ENCODE measurements at places on chromosomes 5 and 9.

- peak; percentile 40 for DNase-seq
Measured at GRCh38 chr5:132388244-132389050, 18.9 kb downstream of the SLC22A5 start.

GRCh38 chr9:7130266-7130820, 372.6 kb downstream of the KDM4C start:
- no peak for DNase-seq

- no peak for DNase-seq
Measured at GRCh38 chr9:15505921-15506320, 4.8 kb downstream of the PSIP1 start.

DNA sequence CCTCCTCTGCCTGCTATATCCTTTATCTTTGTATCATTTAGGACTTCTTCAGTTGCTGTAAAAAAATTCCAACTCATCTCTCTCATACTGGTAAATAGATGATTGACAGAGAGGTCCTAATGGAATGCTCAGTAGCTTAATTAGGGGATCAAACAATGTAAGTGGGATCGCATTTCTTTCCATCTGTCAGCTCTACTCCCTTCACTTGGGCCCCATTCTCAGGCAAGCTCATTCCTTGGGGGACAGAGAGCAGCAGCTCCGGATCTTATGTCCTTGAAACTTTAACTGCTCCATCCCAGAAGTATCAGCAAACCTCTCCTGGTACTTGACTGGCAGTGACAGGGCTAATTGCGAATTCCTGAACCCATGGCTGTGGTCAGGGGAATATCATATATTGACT, 146.7 kb downstream of the YTHDC2 start:
- DNase-seq, result no peak

DNA sequence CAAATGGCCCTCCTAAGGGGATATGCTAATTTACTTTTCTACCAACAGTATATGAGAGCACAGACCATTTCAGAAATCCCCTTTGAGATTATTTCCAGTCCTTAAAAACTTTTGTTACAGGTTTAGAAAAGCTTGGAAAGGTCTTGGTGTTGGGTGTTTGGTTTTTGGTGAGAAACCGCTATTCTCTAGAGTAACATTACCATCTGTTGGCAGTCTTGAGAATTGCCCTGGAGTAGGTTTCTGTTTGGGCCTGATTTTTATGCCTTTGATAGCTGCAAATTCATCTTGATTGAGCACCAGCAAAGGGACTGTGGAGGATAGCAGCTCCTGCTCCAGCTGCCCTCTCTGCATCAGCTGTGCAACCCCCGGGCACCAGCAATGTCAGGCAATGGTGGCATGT, 8.0 kb downstream of the NUDT2 start:
- DNase-seq, result no peak

DNA sequence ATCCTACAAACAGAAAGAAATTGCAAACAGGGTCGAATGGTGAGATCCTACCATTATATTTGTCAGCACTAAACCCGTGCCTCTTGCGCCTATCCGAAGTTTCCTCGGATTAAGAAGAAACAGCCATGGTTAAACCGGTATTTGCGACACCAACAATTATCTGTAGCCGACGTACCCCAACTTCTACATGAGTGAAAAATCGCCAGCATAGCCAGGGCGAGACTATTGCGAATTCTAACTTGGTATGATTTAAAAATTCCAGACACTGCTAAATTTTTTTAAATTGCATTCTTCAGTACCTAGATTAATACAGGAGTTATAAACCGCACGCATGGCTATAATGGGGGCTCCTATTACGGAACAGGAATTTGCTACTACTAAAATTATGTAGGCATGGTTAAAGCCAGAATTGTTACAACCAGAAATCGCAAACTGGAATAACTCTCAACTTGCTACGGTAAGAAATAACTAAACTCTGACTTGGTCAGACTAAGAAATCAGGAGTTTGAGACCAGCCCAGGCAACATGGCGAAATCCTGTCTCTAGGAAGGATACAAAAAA, 25.3 kb upstream of the ANXA2R start:
- DNase-seq, result no peak

GRCh38 chr9:16341177-16341576, 529.3 kb downstream of the BNC2 start:
- no peak for DNase-seq

DNA sequence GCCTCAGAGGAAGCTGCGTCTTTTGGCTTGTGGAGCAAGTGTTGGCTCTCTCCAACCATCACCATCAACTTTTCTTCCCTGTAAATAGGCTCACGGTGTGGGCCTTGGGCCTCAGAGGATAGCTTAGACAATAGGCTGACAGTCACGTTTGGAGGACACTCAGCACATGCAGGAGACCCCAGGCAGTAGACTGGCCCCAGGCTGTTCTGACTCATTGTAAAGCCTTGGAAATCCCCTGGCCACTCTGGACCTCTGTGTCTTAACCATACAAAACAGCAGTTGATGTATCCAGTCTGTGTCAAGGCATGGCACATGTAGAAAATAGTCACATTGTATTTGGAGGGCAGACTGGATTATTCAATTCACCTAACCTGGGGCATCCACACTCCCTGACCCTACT, 18.6 kb downstream of the CD74 start:
- DNase-seq, result no peak

- DNase-seq, result no peak
Measured at GRCh38 chr9:95407524-95407923, 90.0 kb upstream of the FANCC start.

DNA sequence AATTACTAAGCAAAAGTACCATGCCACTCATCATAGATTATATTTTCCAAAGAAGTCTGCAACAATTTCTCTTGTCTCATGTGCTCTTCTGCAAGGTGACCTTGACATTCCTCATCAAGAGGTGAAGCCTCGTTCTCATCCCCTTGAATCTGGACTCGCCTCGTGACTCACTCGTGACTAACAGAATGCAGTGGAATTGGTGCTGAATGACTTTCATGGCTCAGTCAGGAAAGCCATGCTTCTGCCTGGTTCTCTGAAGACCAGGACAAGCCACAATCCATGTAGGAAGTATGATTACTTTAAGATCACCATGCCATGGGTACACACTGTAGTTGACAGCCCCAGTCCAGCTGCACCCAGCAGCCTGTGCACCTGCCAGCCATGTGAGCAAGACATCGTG, 335.8 kb downstream of the GADD45G start:
- no peak for DNase-seq

DNA sequence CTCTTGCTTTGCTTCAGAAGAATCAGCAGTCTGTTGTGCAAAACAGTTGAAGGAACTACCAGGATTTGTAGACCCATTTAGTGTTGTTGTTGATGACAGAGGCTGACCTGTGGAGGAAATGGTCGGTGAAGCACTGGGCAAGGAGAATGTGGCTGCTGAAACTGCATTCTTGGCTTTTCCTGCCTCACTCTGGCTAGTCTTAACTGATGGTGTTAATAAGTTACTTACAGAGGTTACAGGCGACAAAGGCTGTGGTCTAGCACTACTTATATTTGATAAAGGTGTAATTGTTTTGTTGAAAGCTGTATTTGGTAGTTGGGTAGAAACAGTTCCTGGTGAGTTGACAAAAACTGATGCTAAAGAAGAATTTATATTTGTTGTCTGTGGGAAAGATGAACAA, 31.5 kb downstream of the MLANA start:
- no peak for DNase-seq

- DNase-seq, result no peak
Measured at GRCh38 chr5:67263656-67264408, 67.2 kb upstream of the CD180 start.

DNA sequence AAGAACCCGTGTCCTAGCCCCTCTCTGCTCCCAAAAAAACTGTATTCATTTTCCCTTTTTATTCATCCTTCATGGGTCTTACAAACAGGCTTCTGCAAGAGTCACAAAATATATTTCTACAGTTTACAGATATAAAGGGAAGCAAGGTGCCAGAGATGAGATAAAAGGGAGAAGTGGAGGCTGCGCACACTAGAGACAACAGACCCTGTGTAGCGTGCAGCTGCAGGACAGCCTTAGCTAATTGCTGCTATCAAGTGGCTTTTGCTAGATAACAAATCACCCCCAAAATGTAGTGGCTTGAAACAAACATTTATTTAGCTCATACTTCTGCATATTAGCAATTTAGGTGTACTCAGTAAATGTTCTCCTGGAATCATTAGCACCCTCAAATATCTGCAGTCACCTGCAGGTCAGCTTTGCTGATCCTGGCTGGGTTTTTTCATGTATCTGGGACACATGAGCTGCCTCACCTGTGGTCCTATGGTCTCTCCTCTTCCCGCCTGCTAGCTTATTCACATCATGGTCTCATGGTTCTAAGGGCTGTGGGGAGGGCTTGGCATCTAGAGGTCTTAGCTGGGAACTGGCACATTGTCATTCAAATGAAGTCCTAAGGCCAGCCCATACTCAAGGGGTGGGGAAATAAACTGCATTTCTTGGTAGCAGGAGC, 29.4 kb downstream of the ARHGEF37 start:
- no peak for DNase-seq

DNA sequence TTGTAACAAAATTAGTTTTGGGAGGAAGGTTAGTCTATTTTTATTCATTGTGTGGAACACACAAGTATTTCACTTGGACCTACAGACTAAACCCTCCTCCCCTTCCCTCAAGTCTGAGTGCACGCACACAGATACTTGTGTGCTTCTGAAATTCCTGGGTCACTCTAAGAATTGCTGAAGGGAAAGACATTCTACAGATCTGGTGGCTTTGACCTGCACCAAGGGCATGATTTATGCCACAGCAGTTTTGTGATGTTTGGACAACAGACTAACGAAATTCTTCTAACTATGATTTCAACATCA, 150.5 kb downstream of the ARL15 start:
- no peak for DNase-seq

GRCh38 chr5:54848581-54848980, 136.8 kb downstream of the ESM1 start:
- DNase-seq, result no peak

GRCh38 chr9:79371301-79371700, 200.5 kb upstream of the TLE4 start:
- DNase-seq, result no peak

GRCh38 chr9:112333639-112334431, 416 bp upstream of the PTBP3 start:
- peak; percentile 60 for DNase-seq

DNA sequence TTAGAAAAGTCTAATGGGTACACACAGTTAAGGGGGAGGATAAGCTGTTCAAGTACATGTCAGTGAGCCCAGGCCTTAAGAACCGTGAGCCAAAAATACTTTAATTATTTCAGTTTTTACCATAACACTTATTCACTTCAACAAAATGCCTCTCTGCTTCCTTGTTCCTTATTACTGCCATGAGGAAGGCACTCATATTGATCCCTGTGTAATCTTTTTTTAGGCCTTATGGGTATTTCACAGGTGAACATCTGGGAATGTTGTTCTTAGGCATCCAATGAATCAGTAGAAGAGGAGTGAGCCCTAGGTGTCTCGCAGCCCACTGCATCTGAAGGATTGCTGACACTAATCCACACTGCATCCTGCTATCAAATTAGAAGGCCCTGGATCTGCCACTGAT, 13.5 kb upstream of the DMAC1 start:
- no peak for DNase-seq

GRCh38 chr9:132193227-132194124, 31.6 kb downstream of the NTNG2 start:
- DNase-seq, result no peak

- no peak for DNase-seq
Measured at GRCh38 chr5:157271740-157272271, 5.9 kb downstream of the CYFIP2 start.

GRCh38 chr5:58013542-58014258, 446.2 kb downstream of the PLK2 start:
- no peak for DNase-seq

DNA sequence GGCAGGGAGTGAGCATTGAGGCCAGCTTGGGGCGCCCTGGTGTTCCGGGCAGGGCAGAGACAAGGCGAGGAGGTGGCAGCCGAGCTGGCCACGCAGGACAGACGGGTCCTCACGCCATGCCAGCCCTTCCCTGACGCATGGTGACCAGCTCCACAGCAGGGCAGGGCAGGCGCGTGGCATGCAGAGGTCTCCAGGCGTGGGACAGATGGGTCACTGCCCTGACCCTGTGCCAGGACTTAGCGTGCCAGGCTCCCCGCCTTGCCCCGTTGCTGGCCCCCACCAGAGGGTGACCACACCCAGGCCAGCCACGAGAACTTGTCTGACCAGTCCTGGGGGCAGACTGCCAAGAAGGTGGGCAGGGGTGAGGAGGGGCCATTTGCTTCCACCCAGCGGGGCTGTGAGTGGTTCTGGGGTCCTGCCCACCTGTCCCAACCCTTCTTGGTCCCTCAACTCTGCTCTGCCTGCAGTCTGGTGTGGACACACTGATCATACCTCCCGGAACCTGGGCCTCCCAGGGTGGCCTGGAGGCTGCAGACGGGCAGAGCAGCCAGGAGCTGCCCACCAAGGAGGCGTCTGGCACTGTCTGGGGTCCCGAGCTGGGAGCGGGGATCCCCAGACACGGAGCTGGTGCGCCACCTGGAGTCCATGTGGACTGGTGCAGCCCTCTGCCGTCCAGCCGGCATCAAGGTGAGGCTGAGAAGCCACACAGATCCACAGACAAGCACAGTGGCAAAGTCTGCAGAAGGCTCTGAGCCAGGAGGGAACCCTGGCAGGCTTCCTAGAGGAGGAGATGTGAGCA, at the start of gene RNF224:
RNF224 (plus strand) TSS at position 449 of the 799 bp plus-strand sequence. CDS start 834 bp downstream, outside the sequence.
- no peak for DNase-seq

DNA sequence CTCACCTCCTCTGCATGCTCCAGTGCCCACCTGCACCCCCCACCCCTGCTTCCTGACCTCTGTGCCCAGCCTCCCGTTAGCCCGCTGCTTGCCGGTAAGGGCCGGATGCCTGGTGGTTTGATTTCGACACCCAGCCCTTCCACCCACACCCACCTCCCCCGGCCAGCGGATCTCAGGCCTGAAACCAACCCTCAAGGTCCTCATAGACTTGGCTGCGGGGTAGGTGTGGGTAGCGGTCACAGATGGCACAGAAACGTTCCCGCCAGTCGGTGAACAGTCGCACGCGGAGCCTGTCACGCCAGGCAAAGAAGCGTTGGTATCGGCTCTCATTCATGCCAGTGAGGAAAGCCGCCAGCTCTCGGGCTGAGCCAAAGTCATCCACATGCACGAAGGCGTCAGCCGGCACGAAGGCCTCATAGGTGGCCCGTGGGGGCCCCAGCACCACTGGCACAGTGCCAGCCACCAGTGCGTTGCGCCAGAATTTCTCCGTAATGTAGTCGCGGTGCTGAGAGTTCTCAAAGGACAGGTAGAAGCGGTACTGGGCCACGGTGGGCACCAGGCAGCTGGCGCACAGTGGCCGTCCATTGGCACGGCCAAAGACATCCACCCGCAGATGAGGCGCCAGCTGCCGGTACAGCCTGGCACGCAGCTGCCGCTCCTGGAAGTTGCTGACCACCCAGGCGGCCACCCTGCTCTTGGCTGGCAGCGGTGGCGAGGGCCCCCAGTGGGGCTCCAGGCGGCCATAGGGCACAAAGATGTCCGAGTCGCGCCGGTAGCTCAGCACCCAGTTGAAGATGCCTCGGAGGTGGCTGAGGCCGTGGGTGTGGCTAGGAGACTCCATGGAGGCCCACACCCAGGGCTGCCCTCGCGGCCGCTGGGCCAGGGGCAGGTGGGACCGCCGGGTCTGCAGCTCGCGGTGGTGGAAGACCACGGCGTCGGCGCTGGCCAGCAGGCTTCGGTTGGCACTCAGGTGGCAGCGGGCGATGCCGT, 1.1 kb downstream of the FUT7 start:
- no peak for DNase-seq

- DNase-seq, result no peak
Measured at GRCh38 chr9:74985041-74985440, 32.3 kb upstream of the C9orf40 start.

All from GM04503 (cell line).